ENCODE measurements at places on chromosomes 2 and 18. TPM values are rescaled to one million over a fixed set of nuclear protein-coding genes. Genes with fewer than 3 reads are reported as not detected.

The RTP5 gene
- total RNA-seq, result 0.56 TPM

The GDF7 gene
- 0.07 TPM for total RNA-seq

The NEU4 gene
- total RNA-seq, result 0.37 TPM

GRCh38 chr2:46144133-46144800 lies 152.9 kb upstream of the EPAS1 start:
- H3K27me3 ChIP-seq, result no peaks in the 10 kb centered on the region
- peaks cover 47% of the 10 kb centered on the region for H3K4me1 ChIP-seq
- H3K27ac ChIP-seq, result peak overlapping the region; percentile 20
- H3K36me3 ChIP-seq, result no peaks in the 10 kb centered on the region
- peak; percentile 68 for DNase-seq

- H3K27ac ChIP-seq, result no peak overlapping the region
- H3K27me3 ChIP-seq, result peaks cover 17% of the 10 kb centered on the region
- H3K4me1 ChIP-seq, result peaks cover 26% of the 10 kb centered on the region
- peak; percentile 55 for DNase-seq
- H3K36me3 ChIP-seq, result no peaks in the 10 kb centered on the region
- H3K4me3 ChIP-seq, result peak overlapping the region; percentile 56
Measured at GRCh38 chr2:240426845-240427721, 8.4 kb upstream of the GPC1 start.

DNA sequence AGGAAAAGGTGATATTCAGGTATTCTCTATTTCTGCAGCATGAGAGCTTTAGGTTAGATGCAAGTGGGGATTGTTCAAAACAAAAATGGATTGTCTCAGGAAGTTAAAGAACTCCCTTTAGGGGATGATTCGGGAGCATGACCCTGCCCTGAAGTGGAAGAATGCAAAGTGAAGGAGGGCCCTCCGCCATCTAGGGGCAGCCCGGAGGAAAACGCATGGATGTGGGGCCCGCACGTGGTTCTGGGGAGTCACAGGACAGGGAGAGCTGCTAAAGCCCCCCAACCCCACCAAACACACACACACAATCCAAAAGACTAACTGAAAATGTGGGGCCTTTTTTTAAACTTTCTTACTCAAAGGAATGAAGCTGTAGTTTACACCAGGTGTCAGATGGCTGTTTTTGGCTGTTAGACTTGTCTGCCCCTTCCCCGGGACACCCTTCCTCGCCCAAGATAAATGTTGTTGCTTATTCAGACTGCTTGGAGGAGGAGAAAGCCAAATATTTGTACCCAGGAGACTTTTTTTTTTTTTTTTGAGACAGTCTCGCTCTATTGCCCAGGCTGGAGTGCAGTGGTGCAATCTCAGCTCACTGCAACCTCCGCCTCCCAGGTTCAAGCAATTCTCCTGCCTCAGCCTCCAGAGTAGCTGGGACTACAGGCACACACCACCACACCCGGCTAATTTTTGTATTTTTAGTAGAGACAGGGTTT lies 78.8 kb downstream of the HNRNPLL start:
- H3K36me3 ChIP-seq, result no peaks in the 10 kb centered on the region
- peaks cover 9% of the 10 kb centered on the region for H3K4me1 ChIP-seq
- DNase-seq, result no peak

DNA sequence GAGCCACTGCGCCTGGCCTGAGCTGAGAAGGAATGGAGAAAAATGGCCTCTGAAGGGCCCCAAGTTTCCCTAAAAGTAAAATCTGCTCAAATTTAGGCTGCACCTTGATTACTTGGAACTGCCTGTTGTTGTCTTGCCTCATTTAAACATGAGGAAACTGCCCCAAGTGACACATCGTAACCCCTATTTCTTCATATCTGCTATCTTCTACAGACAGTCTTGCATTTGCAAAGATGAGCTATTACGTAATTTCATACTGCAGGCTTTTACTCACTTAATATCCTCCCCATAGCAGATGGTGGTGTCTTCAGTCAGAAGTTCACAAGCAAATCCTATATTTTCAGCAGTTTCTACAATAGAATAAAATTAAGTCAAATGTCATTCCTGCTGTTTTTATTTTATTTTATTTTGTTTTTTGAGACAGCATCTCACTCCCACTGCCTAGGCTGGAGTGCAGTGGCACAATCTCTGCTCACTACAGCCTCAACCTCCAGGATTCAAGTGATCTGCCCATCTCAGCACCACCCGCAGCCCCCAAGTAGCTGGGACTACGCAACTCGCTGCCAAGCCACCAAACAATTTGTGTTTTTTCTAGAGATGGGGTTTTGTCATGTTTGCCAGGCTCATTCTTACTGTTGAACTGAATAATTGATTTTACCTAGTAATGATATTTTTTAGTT lies 45.3 kb upstream of the NARS1 start:
- H3K4me1 ChIP-seq, result peaks cover 41% of the 10 kb centered on the region
- no peaks in the 10 kb centered on the region for H3K36me3 ChIP-seq
- H3K4me3 ChIP-seq, result peak overlapping the region; percentile 75
- H3K27me3 ChIP-seq, result no peaks in the 10 kb centered on the region
- H3K27ac ChIP-seq, result peak overlapping the region; percentile 83

Data from activated T-cell treated with anti-CD3 and anti-CD28 coated beads, Interleukin-2, amount 50 U/mL, for 72 hours (primary cell).